ENCODE measurements at places on chromosomes 5 and 9. TPM values are rescaled to one million over a fixed set of nuclear protein-coding genes. Genes with fewer than 3 reads are reported as not detected.

DNA sequence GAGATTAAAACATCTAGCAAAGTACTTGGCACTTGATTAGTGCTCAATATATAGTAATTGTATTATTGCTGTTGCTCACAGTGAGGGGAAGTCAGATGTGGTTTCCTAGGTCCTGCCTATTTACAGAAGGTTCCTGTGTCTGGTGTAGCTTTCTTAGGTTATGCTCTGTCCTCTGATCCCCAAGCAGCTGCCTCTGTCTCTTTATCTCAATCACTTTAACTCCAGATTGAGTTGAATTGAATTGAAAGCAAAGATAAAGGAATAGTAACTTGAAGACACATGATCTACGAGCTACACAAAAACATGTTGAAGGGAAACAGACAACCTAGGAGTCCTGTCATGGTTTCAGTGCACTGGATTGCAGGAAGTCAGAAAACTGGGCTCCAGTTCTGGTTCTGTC is 113.9 kb upstream of the ADAMTSL1 start:
- DNase-seq: no peak

DNA sequence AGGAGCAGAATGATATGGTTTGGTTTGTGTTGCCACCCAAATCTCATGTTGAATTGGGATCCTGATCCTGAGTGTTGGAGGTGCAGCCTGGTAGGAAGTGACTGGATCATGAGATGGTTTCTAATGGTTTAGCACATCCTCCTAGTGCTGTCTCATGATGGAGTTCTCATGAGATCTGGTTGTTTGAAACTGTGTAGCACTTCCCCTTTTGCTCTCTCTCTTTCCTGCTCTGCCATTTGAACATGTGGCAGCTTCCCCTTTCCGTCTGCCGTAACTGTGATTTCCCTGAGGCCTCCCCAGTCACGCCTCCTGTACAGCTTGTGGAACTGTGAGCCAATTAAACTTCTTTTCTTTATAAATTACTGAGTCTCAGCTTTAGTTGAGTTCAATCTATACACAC is 756.8 kb upstream of the CDH6 start:
- DNase-seq: no peak

Gene PDE8B
- 21.9 TPM for total RNA-seq

Gene LRRC14B
- total RNA-seq: not detected

Gene LECT2
- not detected for total RNA-seq

Gene RIOK2
- 17.3 TPM for total RNA-seq

Measured in upper lobe of left lung (tissue), 6 donors.